ENCODE measurements at places on chromosomes 12 and 14. TPM values are rescaled to one million over a fixed set of nuclear protein-coding genes. Genes with fewer than 3 reads are reported as not detected.

DNA sequence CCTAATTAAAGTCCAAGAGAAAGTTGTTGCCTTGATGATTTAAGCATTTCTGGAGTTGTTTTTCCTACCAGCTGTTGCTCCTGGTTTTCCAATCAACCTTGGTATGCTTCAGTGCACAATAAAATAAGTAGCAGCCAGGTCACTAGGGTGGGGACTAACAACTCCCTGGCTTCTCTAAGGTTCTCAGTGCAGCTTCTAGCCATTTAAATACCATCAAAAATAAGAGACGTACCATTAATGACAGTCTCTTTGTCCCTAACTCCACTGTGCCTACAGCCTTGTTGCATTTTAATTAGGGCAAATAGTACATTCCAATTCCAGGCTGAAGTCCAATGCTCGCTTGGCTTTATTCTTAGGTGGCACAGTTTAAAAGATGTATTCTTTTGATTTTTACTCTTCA lies 11.8 kb downstream of the STON2 start:
- no peak overlapping the region for H3K27ac ChIP-seq
- H3K4me3 ChIP-seq: no peak overlapping the region
- peaks cover 4% of the 10 kb centered on the region for H3K36me3 ChIP-seq

DNA sequence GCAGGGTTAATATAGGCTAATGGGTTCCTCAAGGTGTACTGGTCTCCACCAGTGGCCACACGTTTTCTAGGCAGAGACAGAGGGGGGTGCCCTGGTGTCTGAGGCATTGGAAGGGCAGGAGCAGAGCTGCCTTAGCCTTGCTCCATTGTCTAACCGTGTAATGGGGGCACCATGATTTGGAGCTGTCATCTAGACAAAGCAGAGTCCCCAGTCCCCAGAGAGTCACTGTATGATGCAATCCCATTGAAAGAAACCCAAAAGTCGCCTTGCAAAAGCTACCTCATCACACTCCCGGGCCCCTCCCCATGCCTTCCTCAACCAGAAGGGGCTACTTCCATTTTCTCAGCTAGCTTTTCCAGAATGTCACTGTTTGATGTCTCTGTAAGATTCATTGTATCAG lies 487.1 kb downstream of the AACS start:
- H3K4me1 ChIP-seq: no peaks in the 10 kb centered on the region
- H3K27me3 ChIP-seq: peaks cover 10% of the 10 kb centered on the region
- H3K36me3 ChIP-seq: no peaks in the 10 kb centered on the region
- H3K27ac ChIP-seq: no peak overlapping the region

DNA sequence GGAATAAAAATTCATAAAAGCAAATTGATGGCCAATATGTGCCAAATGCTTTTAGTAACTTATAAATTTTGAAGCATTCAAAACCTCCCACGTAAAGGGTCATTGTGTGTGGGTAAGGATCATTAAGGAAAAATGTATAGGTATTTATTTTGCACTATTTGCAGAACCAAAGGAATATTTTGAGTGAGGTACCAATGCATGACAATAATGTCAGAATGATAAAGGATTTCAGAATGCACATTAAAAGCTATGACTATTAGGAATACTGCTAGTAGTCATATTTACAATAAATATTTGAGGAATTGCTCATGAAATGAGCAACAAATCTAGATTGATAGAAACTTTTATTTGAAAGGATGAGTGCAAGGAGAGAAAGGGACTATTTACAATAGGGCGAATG lies 932.8 kb downstream of the SLC6A15 start:
- no peak for DNase-seq
- H3K4me1 ChIP-seq: no peaks in the 10 kb centered on the region
- no peaks in the 10 kb centered on the region for H3K36me3 ChIP-seq
- H3K27ac ChIP-seq: no peak overlapping the region
- H3K4me3 ChIP-seq: no peak overlapping the region
- H3K27me3 ChIP-seq: no peaks in the 10 kb centered on the region

GRCh38 chr14:68550338-68550715 lies 242.5 kb downstream of the ZFP36L1 start:
- H3K4me1 ChIP-seq: peaks cover 94% of the 10 kb centered on the region
- H3K36me3 ChIP-seq: no peaks in the 10 kb centered on the region
- no peak for DNase-seq
- no peaks in the 10 kb centered on the region for H3K27me3 ChIP-seq
- H3K27ac ChIP-seq: peak overlapping the region; percentile 75

- no peaks in the 10 kb centered on the region for H3K27me3 ChIP-seq
- H3K4me3 ChIP-seq: no peak overlapping the region
- DNase-seq: peak; percentile 39
Measured at GRCh38 chr12:31868965-31869364, 90.2 kb upstream of the RESF1 start.

- no peaks in the 10 kb centered on the region for H3K27me3 ChIP-seq
- H3K4me1 ChIP-seq: peaks cover 16% of the 10 kb centered on the region
- H3K27ac ChIP-seq: no peak overlapping the region
- peaks cover 12% of the 10 kb centered on the region for H3K36me3 ChIP-seq
Measured at GRCh38 chr12:53205747-53206419, 1.2 kb downstream of the ITGB7 start.

CCER1 gene
- not detected for total RNA-seq

BICDL1 gene
- 0.08 TPM for total RNA-seq

GRCh38 chr14:34711796-34712712 lies 2.3 kb downstream of the CFL2 start:
- H3K4me3 ChIP-seq: peak overlapping the region; percentile 92
- no peak for DNase-seq
- H3K4me1 ChIP-seq: peaks cover 75% of the 10 kb centered on the region
- H3K27ac ChIP-seq: peak overlapping the region; percentile 99
- peaks cover 10% of the 10 kb centered on the region for H3K36me3 ChIP-seq

- peaks cover 79% of the 10 kb centered on the region for H3K36me3 ChIP-seq
- no peak for DNase-seq
- no peaks in the 10 kb centered on the region for H3K27me3 ChIP-seq
- no peak overlapping the region for H3K27ac ChIP-seq
- H3K4me1 ChIP-seq: no peaks in the 10 kb centered on the region
Measured at GRCh38 chr14:35754671-35755070, 54.4 kb downstream of the RALGAPA1 start.

SMOC1 gene
- 4.4 TPM for total RNA-seq

SLC41A2 gene
- 4.6 TPM for total RNA-seq

TXNDC16 gene
- 3.6 TPM for total RNA-seq

DICER1 gene
- 22.1 TPM for total RNA-seq

MSRB3 gene
- total RNA-seq: 125 TPM

DNA sequence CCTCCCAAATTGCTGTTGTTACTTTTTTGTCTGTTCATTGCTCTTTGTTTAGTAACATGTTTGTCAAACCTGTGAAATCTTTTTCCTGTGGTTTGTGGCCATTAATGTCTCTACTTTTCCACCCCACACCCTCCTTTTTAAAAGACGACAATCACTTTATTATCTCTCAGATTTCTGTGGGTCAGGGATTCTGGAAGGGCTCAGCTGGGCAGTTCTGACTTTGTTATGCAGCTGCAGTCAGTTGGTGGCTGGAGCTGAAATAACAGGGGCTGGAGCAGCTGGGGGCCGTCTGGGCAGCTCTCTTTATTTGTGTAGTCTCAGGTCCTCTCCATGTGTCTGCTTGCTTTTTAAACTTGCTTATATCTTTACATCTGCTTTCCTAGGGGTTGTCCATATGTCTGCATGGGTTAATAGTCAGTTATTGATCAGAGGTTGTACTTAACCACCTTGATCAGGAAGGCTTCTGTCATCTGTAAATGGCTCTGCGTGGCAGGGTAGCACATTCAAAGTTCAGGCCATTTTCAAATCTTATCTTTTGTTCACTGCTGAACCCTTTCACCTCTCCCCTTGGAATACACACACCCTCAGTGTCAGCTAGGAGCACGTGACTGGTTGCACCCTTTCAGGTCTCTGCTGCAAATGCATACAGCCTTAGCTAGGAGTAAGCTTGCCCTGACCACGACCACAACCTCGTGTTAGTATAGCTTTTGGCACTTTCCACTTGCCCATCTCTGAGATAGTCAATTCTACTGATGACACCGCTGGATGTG lies 27.9 kb downstream of the BORCS5 start:
- peaks cover 16% of the 10 kb centered on the region for H3K4me1 ChIP-seq
- no peak for DNase-seq
- no peaks in the 10 kb centered on the region for H3K36me3 ChIP-seq
- H3K27me3 ChIP-seq: no peaks in the 10 kb centered on the region
- H3K27ac ChIP-seq: no peak overlapping the region
- H3K4me3 ChIP-seq: no peak overlapping the region

C14orf132 gene
- total RNA-seq: 4.8 TPM

DNA sequence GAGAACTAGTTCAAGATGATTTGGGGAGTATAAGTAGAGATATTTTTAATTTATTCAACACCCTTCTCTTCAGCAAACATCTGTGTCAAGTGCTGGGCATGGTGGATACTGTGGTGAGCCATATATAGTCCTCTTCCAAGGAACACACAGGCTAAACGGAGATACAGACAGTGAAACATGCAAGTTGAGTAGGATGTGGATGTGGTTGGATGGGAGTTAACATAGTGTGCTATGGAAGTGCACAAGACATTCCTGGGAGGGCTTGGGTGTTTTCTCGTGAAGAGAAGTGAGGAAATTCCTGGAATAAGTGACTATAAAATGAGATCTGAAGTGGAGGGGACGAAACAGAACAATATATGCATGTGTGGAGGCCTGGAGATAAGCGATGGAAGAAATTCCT lies 181.1 kb upstream of the NPAS3 start:
- no peak for DNase-seq
- H3K4me1 ChIP-seq: peaks cover 34% of the 10 kb centered on the region
- no peak overlapping the region for H3K4me3 ChIP-seq
- H3K36me3 ChIP-seq: no peaks in the 10 kb centered on the region

DNA sequence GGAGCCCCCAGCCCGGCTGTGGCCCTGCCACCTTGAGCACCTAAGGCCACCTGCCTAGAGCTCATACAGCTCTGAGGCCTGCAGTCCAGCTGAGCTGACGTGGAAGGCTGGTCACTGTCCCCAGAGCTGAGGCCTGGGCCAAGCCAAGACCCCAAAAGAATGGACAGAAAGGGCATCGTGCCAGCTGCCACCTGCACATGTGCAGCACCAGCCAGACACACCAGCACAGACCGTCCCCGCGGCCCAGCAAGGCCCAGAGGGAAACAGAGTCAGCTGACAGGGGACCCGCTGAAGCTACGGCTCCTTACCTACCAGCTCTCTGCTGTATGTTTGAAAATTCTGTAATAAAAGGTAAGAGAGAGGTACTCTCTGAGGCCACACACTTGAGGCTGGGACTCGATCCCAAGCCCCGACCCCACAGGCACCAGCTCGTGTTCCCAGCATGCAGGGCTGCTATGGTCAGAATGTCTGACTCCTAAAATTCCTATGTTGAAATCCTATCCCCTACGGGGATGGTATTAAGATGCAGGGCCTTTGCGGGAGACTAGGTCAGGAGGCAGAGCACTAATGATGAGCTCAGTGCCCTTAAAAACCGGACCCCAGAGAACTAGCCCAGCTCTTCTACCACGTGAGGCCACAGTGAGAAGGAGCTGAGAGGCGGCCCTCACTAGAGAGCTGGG lies 25.4 kb downstream of the BRF1 start:
- no peak overlapping the region for H3K4me3 ChIP-seq
- DNase-seq: no peak

All from left ventricle myocardium inferior (tissue), 1 donor.